ENCODE measurements at places on chromosomes 6 and 20. TPM values are rescaled to one million over a fixed set of nuclear protein-coding genes. Genes with fewer than 3 reads are reported as not detected.

The CBLN4 gene
- not detected for total RNA-seq

GRCh38 chr6:40444312-40444711, 142.9 kb downstream of the LRFN2 start:
- no peaks in the 10 kb centered on the region for H3K36me3 ChIP-seq
- no peak overlapping the region for H3K4me3 ChIP-seq
- no peak overlapping the region for H3K27ac ChIP-seq
- no peak for DNase-seq
- no peaks in the 10 kb centered on the region for H3K27me3 ChIP-seq

GRCh38 chr6:52390361-52390727, 28.4 kb downstream of the PAQR8 start:
- H3K36me3 ChIP-seq, result no peaks in the 10 kb centered on the region
- H3K4me3 ChIP-seq, result peak overlapping the region; percentile 25

DNA sequence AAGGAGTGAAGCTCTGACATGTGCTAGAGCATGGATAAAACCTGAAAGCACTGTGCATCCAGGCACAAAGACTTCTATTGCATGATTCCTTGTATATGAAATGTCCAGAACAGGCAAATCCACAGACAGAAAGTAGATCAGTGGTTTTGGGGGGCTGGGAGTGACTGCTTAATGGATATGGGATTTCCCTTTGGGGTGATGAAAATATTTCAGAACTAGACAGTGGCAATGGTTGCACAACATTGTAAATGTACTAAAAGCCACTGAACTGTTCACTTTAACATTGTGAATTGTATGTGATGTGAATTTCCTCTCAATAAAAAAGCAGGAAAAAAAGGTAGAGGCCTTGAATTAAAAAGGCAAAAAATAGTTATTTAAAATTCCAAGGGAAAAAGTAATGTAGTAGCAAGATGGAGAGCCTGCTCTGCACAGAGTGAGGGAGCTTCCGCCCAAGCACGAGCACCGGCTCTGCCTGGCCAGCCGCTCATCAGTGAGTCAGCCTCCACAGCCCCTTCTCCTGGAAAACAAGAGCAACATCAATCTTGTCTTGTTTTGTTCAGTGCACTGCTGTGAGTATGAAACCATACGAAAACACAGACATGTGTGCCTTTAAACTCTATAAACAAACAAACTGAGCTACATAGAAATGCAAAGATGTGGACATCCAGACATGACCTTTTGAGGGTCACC, 74.6 kb upstream of the THBS2 start:
- DNase-seq, result peak; percentile 41
- no peak overlapping the region for H3K4me3 ChIP-seq
- H3K27me3 ChIP-seq, result no peaks in the 10 kb centered on the region
- H3K36me3 ChIP-seq, result no peaks in the 10 kb centered on the region

DNA sequence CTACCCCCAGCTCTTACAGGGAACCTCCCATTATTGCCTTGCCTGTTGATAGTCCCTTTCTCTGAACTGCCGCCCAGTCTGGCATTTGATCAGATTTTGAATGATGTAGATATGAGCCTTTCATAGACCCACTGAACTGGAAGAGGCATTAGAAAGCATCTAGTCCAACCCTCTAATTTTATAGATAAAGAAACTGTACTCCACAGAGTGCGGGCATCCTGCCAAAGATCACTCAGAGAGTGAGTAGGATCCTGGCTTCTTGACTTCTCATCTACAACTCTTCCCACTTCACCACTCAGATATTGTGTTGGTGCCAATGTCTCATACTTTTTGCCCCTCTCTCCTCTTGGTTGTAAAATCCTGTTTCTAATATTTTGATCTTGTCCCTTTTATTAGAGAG, 179.2 kb upstream of the BMP2 start:
- H3K27ac ChIP-seq, result no peak overlapping the region
- peak; percentile 67 for DNase-seq
- no peak overlapping the region for H3K4me3 ChIP-seq
- H3K36me3 ChIP-seq, result no peaks in the 10 kb centered on the region
- H3K4me1 ChIP-seq, result peaks cover 32% of the 10 kb centered on the region
- H3K27me3 ChIP-seq, result no peaks in the 10 kb centered on the region

GRCh38 chr20:11912013-11912658, 5.6 kb upstream of the BTBD3 start:
- no peak overlapping the region for H3K27ac ChIP-seq
- no peaks in the 10 kb centered on the region for H3K27me3 ChIP-seq
- H3K36me3 ChIP-seq, result no peaks in the 10 kb centered on the region
- H3K4me1 ChIP-seq, result peaks cover 26% of the 10 kb centered on the region

DNA sequence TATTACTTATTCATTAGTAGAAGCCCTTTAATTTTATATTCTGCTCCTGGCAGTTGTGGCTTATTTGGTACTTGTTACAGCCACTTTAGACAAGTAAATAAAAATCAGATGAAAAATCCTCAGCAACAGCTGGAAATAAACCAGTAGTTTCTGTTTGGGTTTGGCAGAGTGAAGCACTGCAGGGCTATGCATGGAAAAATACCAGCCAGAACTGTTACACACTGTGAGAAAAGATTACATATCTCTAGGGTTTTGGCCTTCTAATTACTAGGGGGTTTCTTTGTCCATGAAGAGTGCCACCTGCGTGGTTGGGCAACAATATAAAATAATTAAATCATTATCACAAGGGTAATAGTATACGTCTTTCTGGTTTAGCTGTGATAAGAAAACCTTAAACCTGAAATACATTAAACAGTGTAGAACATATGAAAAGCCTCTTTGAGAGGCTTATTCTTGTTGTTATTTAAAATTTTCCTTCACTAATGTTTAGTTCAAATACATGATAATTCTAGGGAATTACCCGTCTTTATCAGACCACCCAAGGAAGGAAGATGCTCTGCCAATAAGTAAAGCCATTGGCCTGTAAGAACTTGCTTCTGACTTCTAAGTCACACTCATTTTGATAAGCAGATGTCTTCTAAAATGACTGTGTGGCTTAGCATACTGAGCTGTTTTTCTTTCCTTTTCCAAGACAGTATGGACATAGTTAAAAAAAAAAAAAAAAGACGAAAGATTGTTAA, 320.0 kb upstream of the FLRT3 start:
- no peak for DNase-seq
- H3K4me1 ChIP-seq, result no peaks in the 10 kb centered on the region
- H3K4me3 ChIP-seq, result no peak overlapping the region
- H3K27me3 ChIP-seq, result no peaks in the 10 kb centered on the region

GRCh38 chr6:18545726-18546125, 158.6 kb downstream of the RNF144B start:
- no peak overlapping the region for H3K27ac ChIP-seq
- DNase-seq, result no peak
- no peaks in the 10 kb centered on the region for H3K36me3 ChIP-seq
- H3K4me3 ChIP-seq, result no peak overlapping the region
- H3K27me3 ChIP-seq, result peaks cover 49% of the 10 kb centered on the region
- no peaks in the 10 kb centered on the region for H3K4me1 ChIP-seq

The CGA gene
- not detected for total RNA-seq

- no peaks in the 10 kb centered on the region for H3K4me1 ChIP-seq
- DNase-seq, result peak; percentile 78
- H3K4me3 ChIP-seq, result no peak overlapping the region
- H3K27ac ChIP-seq, result no peak overlapping the region
- peaks cover 10% of the 10 kb centered on the region for H3K27me3 ChIP-seq
Measured at GRCh38 chr6:46781478-46782378, 11.5 kb upstream of the MEP1A start.
